Mammary epithelial cell (primary cell): ENCODE measurements at places on chromosomes 6 and 20. TPM values are rescaled to one million over a fixed set of nuclear protein-coding genes. Genes with fewer than 3 reads are reported as not detected.

RIPOR3 gene
- under 0.01 TPM for total RNA-seq

PANK2 gene
- 41.0 TPM for total RNA-seq

TRIM10 gene
- total RNA-seq = not detected

DDX43 gene
- 0.50 TPM for total RNA-seq

AIF1 gene
- not detected in 2 replicates for total RNA-seq

TREM1 gene
- 0.50 TPM for total RNA-seq

BPIFB2 gene
- total RNA-seq = not detected in 2 replicates

FOXS1 gene
- not detected in 2 replicates for total RNA-seq

SNAP91 gene
- total RNA-seq = not detected in 2 replicates

DLL1 gene
- total RNA-seq = 45.8 TPM

OPN5 gene
- total RNA-seq = not detected in 2 replicates

DCBLD1 gene
- total RNA-seq = 84.0 TPM

PTCHD4 gene
- total RNA-seq = 1.2 TPM

GMNN gene
- total RNA-seq = 18.2 and 36.3 TPM in 2 replicates

ALDH8A1 gene
- total RNA-seq = 2.7 TPM

TOMM6 gene
- 155 and 175 TPM in 2 replicates for total RNA-seq

FOXF2 gene
- total RNA-seq = 0.35 TPM in 1 of 2 replicates, not detected in the other

XKR7 gene
- total RNA-seq = not detected
